ENCODE measurements at places on chromosomes 1 and 21.

DNA sequence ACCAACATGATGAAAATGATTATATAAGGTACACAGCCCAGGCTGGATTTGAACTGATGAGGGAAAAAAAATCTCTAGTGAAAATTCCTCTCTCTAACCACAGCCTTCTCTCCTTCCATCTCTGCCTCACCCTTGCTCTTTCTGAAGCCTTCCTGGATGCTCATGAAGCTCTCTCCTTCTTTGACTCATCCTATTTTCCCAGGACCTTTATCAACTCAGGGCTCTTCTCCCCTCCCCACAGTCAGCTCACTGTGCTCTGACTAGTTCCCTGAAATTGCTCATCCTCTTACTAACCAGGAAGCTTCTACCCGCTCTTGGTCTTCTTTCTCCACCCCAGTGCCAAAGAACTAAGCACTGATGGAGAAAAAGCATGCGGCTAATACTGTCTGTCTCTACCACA, 46.4 kb upstream of the ERG start:
- DNase-seq = peak; percentile 1

DNA sequence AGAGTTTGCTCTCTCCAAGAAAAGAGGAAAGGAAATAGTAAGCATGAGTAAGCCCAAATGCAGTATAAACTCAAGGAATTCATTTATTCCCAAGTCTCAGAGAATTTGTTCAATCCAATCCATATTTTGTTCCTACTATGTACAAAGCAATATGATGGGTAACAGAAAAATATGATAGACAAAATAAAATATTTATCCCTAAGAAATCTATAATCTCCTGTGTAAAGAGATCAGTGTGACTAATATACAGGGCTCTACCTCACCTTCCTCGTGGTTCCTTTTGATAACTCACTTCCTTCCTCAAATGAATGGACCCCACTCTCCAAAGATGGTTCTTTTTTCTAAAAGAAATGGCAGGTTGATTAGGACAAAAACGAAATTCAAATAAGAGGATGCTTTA, 7.6 kb downstream of the CLSPN start:
- DNase-seq = no peak

GRCh38 chr1:23343221-23344110, 618 bp downstream of the HNRNPR start:
- DNase-seq = peak; percentile 83

GRCh38 chr1:191662746-191663145, 495.5 kb upstream of the RGS18 start:
- no peak for DNase-seq

GRCh38 chr1:224804220-224804619, 125.3 kb upstream of the DNAH14 start:
- DNase-seq = no peak

- DNase-seq = no peak
These were observed 73.6 kb downstream of the SLC27A3 start for GRCh38 chr1:153848805-153849204.

DNA sequence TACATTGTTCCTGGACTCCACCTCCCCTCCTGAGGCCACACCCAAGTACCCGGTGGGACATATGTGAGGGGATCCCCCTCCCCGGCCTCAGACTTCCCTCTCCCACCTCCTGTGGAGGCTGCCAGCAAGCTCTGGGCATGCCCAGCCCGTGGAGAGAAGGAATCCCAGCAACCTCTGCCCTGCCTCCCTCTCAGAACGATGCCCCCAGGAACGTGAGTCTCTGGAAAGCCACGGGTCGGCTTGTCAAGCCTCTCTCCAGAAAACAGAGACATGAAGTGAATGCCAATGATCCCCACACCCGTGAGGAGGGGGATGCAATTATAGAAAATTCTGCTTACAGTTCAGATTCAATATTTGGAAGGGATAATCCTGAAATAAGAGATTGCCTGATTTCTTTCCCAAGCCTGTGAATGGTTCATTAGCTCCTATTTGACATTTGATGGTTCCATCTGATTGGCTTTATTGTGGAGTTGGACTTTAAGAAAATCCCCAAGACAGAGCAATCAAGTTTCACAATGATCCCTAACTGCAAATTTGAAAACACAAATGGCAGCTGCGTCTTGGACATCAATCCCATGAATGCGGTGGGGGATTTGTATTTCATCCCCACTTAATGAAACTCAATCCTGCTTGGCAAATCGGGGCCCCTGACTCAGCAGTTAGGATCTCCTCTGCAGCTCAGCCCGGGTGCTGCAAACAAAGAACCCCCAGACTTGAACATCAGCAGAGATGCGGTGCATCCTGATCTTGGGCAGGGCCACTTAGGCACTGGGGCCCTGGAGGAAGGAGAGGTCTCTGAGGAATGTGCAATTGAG, 9.1 kb upstream of the GUCA2B start:
- no peak for DNase-seq

DNA sequence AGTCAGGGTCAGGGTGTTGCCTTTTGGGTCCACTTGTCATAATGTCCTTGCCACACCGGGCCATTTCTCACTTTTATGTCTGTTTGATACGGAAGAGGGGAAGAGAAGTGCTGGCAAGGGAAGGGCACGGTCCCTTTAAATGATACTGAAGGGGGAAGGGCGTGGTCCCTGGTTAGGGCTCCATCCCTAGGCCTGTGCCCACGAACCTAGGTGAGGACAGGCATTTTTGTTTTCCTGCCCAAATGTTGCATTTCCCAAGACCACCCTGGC, 25.2 kb downstream of the B3GALT5 start:
- no peak for DNase-seq

DNA sequence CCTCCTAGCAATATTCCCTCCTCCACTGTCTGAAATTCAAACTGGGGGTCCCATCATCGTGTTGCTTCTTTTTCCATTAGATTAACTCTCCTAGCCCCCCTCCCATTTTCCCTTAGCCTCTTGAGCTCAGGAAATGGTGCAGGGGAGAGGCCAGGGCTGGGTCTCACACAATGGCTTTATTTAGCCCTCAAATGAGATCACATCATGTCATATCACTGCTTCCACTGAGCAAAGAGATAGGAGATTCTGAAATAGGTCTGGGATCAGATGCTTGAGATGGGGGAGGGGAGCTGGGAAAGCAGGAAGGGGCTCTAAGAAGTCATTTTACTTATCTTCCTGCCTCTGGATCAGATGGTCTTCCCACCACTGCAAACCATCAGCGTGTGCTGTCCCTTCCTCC, 17.8 kb upstream of the ARHGEF2 start:
- no peak for DNase-seq

DNA sequence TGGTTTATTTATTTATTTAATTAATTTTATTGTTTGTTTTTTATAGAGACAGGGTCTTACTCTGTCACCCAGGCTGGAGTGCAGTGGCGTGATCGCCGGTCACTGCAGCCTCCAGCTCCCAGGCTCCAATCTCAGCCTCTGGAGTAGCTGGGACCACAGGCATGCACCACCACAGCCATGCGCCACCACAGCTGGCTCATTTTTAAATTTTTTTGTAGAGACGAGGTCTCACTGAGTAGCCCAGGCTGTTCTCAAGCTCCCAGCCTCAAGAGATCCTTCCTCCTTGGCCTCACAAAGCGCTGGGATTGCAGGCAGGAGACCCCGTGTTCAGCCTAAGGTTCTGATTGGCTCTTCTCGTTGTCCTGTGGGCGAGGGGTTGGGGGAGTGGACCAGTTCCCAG, 22.1 kb downstream of the UMODL1 start:
- DNase-seq = no peak

DNA sequence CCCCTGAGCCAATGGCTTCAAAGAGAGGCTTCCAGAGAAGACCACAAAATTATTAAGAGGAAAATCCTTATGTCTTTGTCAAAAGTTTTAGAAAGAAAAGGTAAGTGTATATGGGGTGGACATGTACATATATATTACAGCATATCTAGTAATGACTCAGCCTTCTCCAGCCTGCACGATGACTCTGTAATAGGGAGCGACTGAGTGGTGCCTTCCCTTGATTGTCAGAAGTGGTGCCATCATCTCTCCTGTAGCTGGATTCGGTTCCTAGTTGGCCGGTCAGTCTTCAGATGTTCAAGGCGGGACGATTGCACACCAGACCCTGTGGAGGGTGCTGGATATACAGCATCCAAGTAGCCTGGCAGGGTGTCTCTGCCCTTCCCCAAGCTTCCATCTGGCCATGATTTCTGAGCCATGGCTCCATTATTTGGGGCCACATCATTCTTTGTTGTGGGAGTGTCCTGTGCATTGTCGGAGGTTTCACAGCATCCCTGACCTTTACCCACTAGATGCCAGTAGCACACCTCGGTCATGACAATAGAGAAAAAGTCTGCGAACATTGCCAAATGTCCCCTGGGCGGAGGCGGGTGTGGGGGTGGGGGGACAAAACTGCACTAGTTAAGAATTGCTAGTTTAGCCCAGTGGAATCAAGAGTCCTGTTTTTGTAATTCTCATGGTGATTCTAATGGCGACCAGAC, 206.2 kb upstream of the KAZN start:
- no peak for DNase-seq

GRCh38 chr1:220235462-220235861, 36.8 kb downstream of the RAB3GAP2 start:
- DNase-seq = no peak

GRCh38 chr1:111097356-111098099, 42.4 kb downstream of the DRAM2 start:
- DNase-seq = no peak

- no peak for DNase-seq
These were observed 1.2 kb downstream of the C1QTNF12 start for GRCh38 chr1:1245178-1245816.

GRCh38 chr1:89352421-89352820, 11.4 kb upstream of the GBP6 start:
- DNase-seq = no peak

DNA sequence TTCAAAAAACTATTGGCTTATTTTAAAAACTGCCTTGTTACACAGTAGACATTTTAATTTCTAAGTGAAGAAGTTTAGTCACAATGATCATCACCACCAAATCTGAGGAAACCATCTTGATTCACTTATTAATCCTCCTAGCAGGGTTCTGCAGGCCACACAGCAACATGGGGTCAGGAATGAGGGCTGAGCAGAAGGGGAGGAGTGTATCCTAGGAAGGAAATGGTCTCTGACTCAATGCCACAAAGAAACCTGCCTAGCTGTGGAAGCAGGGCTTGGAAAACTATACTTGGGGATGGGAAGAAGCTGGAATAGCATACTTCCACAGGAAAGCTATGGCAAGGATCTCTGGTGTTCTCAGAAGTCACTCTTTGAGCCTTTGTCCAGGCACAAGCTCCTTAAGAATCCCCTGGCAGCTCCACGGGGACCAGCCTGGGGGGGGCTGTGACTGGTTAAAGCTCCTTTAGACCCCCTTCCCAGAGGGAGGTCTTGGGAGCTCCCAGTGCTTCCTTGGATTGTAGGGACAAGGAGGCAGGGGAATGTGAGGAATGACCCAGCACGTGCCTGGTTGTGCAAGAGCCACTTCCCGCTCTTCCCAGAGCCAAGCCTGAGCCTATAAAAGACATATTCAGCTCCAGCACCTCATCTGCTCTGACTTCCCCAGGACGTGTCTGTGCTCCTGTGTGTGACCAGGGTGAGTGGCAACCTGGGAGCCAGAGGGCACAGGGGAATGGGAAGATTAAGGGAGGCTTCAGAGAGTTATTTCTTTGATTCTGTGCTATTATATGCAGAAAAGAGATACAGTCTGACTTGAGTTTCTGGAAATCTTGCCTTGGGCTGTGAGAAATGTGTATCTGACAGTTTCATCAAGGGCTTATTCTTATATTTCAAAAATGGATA, at the start of gene LCE2A:
Gene LCE2A, plus strand, starts transcription at position 645 of the 900 bp plus-strand sequence. CDS start 557 bp downstream, outside the sequence.
- DNase-seq = no peak

DNA sequence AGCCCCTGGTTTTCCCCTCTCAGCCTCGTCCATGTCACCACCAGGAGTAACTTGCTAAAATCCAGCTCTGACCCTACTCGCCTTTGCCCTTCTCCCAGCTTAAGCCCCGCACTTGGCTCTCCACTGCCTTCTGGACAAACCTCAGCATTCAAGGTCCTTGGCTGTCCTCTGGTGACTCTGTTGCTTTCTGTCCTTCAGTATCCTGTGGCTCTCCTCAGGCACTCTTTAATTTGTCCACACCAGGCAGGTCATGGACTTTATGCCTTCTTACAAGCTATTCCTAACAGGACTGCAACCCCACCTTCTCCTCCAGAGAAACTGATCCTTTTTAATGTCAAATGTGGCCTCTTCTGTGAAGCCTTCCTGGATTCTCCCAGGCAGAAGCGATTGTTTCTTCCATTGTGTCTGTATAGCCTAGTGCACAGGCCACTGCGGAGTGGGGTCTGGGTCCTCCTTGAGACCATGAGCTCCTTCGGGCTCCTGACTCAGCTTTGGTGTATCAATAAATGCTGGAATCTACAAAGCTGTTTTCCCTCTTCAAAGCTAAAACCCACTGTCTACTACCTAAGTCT, 26.7 kb upstream of the CTPS1 start:
- DNase-seq = no peak

DNA sequence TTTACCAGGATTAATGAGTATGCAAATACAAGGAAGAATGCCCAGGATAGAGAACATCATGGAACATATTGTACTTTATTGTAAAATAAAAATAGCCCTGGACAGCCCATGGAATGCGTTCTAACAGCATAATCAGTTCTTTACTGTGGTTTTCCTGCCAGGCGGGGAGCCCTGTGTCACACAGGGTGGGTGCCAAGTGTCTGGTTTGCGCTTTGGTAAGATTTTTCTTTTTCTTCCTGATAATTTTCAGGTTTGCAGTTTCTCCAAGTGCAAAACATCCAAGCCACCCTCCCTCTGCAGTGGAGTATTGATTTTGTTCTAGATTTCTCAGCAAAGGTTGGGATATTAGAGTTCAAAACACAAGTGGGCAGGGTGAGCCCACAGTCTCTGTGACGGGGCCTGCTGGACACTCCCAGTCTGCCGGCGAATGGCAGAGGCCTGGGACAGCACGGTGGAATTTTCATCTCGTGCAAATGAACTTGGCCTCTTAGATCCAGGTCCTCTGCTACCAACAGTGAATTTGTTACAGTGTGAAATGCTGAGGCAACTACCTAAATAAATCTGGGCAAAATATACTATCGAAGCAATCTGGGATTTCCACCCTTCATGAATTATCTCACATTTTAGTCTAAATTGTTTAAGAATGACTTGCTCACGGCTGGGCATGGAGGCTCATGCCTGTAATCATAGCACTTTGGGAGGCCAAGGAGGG, 15.6 kb upstream of the KCNJ15 start:
- peak; percentile 76 for DNase-seq

DNA sequence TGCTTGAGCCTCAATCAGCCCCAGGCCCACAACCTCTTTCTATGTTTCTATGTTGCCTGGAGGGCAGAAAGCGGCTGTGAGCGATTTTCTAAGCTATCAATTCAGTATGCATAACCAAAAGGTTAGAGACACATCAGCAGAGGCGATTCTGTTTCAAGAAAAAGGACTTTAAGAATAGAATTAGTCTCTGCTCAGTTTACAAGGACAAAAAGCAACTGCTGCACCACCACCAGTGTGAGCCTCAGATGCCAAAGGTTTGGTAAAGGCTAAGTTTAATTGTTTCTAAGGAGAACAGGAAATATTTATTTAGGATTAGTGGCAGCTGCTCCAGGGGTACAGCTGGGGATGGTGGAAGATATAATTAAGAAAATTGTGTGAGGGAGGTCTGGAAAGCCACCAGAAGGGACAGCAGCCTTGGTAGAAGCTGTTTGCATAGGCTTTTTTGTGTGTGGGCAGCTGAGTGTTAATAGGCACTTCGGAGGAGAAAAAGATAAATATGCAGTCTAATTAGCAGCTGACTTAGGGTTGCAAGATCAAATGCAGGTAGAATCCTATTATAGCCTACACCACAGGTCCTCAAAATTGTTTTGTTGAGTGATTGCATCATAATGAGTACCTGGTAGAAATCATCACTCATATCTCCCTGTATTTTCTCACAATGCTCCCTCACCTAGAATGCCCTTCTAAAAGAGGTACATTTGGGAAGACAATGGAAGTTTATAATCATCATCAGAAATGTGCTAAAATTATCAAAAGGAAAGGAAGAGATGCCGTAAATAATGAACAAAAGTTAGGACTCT, 35.8 kb downstream of the ZC3H11B start:
- DNase-seq = no peak

Measured in choroid plexus epithelial cell (primary cell).